Testis (tissue), 5 donors: ENCODE measurements at places on chromosomes 12 and 14. TPM values are rescaled to one million over a fixed set of nuclear protein-coding genes. Genes with fewer than 3 reads are reported as not detected.

DNA sequence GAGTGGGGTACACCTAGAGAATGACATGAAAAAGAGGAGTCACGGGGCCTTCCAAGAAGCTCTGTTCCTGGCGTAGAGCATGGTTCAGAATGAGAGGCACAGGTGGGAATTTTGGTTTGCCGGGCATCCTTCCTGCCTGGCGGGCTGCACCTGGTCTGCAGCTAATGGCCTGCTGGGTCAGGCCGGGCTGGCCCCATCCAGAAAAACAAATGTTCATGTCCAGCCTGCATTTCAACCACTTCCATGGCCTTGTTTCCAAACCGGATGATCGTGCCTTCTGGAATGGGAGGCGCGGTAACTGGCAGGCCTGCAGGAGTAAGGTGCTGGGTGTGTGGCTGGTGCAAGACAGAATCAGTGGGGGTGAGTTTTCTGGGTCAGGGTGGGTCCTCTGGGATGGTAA, 14.4 kb downstream of the TEAD4 start:
- DNase-seq, result no peak

RPGRIP1 gene
- total RNA-seq, result 35.7 TPM

ERP27 gene
- total RNA-seq, result 0.12 TPM

NDUFA9 gene
- 23.4 TPM for total RNA-seq

OR4K14 gene
- 0.31 TPM for total RNA-seq

DNA sequence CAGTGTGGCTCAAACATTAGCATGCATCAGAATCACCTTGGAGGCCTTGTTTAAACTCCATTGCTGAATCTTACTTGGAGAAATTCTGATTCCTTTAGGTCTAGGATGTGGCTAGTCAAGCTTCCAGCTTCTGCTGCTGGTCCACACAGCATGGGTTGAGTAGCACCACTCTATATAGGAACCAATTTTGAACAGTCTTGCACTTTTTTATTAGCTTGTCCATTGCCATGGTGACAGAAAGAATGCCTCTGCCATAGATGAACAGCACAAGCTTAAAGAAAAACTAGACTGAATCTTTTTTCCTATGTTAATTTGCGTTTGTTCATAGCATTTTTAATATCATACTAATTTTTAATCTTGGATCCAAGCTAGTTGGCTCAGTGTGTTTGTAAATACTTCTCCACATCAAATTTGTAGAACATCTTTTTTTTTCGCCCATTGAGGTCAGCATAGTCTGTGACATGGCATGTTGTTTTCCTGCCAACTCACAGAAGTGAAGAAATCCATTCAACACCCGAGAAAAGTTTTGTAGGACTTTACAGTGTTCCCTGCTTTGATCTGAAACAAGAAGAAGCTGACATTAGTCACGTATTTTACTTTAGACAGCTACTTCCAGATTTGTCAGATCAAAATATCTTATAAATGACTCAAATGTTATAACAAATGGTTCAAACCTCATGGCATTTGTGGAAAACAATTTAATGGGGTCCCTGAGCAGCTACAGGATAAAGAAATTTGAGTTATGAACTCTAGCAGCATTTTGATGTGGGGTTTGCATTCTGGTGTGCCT, 438.8 kb downstream of the EGLN3 start:
- no peak for DNase-seq

CISTR gene
- not detected for total RNA-seq

CMA1 gene
- total RNA-seq, result not detected

SERPINA10 gene
- total RNA-seq, result not detected

DNA sequence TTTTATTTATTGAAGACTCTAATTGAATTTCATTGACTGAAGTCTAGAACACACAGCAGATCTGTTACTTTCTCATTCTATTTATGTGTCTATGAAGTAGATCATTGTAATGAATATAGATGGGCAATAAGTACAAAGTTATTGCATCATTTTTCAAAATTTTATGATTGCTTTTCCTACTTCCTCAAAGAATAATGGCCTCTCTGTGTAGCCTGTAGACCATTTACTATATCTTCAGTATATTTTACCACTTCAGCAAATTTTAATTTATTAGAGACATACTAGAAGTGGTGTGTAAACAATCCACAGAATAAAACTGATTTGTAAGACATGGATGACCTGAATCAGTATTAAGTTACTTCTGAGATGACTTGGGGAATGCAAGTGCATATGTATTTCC, 291.7 kb upstream of the FAR2 start:
- DNase-seq, result no peak

GLT1D1 gene
- total RNA-seq, result 18.0 TPM

GRCh38 chr14:31867570-31867969, 209.5 kb upstream of the ARHGAP5 start:
- no peak for DNase-seq

DNA sequence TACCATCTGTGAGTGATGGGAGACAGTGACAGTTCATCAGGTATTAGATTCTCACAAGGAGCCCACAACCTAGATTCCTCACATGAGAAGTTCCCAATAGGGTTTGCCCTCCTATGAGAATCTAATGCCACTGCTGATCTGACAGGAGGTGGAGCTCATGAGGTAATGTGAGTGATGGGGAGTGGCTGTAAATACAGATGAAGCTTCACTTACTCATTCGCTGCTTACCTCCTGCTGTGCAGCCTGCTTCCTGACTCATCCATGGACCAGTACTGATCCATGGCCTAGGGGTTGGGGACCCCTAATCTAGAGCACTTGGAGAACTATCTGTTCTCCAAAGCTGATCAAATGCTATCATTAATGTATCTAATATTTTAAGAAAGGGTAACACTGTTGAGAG, 17.7 kb downstream of the CLEC2D start:
- DNase-seq, result no peak

MOAP1 gene
- 22.4 TPM for total RNA-seq

DNA sequence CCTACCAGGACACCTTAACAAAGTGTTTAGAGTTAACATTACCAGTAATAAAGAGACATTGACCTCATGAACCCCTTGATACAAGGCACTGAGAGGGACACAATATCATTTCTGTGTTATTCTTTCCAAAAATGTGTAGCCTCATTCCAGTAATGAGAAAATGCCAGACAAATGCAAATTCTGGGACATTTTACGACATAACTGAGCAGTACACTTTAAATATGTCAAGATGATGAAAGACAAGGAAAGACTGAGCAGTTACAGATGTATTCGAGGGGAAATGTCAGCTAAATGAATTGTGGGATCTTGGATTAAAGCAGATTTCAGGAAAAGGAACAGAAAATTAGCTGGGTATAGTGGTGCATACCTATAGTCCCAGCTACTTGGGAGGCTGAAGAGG, 255.6 kb downstream of the ERC1 start:
- no peak for DNase-seq

KLHDC1 gene
- 5.1 TPM for total RNA-seq

KRT74 gene
- total RNA-seq, result 0.87 TPM

GRCh38 chr12:3225154-3225795, 148.1 kb downstream of the TSPAN9 start:
- DNase-seq, result no peak

DNA sequence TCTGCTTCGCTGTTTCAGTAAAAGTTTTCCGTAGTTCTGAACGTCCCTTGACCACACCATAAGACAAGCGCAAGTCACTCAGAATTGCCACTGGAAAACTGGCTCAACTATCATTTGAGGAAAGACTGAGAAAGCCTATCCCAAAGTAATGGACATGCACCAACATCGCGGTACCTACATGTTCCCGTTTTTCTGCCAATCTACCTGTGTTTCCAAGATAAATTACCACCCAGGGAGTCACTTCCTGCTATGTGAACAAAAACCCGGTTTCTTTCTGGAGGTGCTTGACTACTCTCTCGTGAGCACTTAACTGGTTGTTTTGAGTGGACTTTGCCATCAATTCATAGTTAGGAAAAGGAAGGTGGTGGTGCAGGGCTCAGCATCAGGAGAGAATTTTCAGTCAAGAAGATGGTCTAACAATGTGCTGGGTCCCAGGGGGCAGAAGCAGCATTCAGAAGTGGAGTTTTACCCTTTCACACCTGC, 1.4 kb downstream of the EGLN3 start:
- DNase-seq, result no peak

- DNase-seq, result no peak
Observed at GRCh38 chr12:49730568-49731101, 10.7 kb upstream of the TMBIM6 start.

DNA sequence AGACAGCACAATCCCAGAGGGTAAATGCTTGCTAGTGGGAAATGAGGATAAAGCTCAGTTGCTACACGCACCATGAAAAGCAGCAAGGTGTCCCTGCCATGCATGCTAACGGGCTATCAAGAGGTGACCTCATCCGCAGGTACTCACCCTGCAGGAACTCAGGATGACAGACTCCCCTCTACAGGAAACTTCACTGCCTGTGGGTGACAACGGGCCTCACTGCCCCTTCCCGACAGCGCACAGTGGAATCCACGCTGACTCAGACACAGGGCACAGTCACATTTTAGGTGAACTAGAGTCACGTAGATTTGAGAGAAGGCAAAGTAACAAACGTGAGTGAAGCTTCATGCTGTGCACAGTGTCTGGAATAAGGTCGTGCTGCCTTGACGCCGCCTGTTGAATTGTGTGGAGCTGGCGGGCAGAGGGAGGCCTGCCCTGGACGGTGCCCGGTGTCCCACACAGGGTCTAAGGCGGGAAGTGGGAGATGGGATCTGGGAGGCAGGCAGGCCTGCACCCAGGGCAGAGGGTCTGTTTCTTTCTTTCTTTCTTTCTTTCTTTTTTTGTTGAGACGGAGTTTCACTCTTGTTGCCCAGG, 331.8 kb downstream of the TMEM132D start:
- no peak for DNase-seq

GUCY2C gene
- total RNA-seq, result 0.12 TPM

DHRS4L2 gene
- total RNA-seq, result 15.7 TPM

DNA sequence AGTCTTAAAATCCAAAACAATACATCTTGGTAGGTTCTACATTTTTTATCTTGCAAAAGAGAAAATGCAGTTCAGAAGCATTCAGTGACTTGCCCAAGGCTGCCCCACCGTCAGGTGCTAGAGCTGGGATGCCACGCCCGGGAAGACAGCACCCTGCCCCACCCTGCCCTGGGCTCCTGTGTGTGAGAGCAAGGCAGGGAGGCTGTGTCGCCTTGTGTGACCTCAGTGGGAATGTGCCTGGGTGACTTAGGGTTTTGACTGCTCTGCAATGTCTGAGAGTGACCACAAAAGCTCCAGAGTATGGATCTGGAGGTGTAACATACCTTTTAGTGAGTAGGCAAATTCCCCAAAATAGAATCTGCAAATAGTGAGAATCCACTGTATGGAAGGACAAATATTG, 60.0 kb downstream of the AACS start:
- DNase-seq, result no peak

ZC2HC1C gene
- 35.2 TPM for total RNA-seq

GRCh38 chr12:56718149-56718548, 7.0 kb downstream of the NACA start:
- DNase-seq, result no peak

GRCh38 chr12:6093764-6094163, 30.7 kb downstream of the VWF start:
- no peak for DNase-seq

DNA sequence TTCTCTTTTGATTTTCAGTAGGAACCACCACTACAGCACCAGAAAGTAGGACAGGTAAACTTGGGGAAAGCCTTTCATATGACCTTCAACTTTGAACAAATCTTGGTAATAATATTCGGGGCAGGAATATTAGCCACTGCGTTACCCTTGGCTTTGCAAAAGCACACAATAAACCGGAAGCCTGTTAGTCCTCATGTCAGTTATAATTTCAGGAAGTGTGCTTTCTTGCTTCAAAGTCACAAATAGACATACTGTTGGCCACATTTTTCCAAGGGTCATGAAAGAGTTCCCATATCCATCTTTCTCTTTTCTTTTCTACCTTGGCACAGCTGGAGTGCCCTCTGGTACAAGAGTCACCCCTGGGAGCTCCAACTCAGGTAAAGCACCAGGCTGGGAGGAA, 167.2 kb upstream of the CNTN1 start:
- DNase-seq, result no peak

TRIAP1 gene
- total RNA-seq, result 15.7 TPM

GRCh38 chr12:13230500-13230899, 34.0 kb downstream of the EMP1 start:
- no peak for DNase-seq

TBX3 gene
- 8.4 TPM for total RNA-seq

SPRYD3 gene
- total RNA-seq, result 29.5 TPM

TOMM20L gene
- 9.8 TPM for total RNA-seq

GRCh38 chr14:72479461-72479931, 414.4 kb downstream of the DPF3 start:
- DNase-seq, result no peak

HNF1A gene
- 0.79 TPM for total RNA-seq

- DNase-seq, result no peak
Observed at GRCh38 chr14:74843653-74844052, 32.3 kb downstream of the PROX2 start.

DNA sequence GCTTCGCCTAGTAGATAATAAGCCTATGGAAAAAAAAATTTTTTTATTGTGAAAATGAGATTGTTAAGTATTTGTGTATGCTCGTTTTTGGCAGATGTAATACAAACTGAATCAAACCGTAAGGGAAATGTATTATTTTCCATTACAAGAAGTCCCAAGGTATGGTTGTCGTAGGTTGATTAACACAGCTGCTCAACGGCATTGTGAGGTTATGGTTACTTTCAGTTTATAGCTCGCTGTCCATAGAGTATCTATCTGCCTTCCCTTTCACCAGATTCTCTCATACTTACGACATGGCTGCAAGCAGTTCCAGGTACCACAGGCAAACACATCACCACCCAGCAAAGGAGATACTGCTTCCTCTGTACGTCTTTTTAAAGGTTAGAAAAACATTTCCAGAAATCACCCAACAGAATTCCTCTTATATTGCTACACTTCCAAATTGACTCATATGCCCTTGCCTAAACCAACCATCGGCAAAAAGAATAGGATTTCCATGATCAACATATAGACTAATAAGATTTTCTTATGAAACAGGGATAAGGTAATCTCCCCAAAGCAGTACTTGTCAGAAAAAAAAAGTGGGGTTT, 338.6 kb downstream of the SYT1 start:
- no peak for DNase-seq

GRCh38 chr12:124693111-124693723, 125.8 kb upstream of the NCOR2 start:
- no peak for DNase-seq

DNA sequence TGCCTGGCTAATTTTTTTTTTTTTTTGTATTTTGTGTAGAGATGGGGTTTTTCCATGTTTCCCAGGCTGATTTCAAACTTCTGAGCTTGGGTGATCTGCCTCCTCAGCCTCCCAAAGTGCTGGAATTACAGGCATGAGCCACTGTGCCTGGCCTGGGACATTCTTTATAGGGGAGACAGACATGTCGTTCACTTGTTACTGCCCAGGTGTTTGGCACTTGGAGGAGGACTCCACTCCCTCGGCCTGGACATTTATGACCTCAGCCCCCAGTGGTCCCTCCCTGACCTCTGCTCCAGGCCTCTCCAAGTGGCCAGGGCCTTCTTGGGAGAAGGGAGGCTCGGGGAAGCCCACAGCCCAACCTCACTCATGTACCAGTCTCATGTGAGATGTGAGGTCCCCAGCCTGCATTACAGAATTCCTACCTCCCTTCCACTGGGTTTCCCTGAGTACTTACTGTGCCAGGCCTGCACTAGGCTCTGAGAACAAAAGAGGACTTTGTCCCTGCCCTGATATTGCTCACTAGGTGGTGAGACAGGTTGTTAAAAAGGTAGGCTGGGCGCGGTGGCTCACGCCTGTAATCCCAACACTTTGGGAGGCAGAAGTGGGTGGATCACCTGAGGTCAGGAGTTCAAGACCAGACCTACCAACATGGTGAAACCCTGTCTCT, 9.7 kb upstream of the POP5 start:
- DNase-seq, result no peak
